ENCODE measurements at places on chromosomes 11 and 22.
A peak's percentile ranks its signal among the peaks of the same experiment; 100 is the strongest.

DNA sequence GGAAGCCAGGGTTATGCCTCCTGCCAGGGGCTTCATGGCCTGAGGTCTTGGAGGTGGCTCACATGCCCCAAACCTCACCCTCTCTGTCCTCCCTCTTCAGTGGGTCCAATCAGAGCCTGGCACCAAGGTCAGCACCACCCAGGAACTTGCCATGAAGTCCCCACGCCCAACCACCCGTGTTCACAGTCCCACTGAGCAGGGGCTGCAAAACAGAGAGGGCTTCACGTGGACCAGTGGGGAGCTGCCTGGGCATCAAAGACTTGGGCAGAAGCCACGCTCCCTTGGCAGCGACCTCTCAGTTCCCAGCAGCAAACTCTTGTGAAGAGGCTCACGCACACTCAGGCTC lies 425.8 kb upstream of the B3GAT1 start:
- DNase-seq, result no peak

DNA sequence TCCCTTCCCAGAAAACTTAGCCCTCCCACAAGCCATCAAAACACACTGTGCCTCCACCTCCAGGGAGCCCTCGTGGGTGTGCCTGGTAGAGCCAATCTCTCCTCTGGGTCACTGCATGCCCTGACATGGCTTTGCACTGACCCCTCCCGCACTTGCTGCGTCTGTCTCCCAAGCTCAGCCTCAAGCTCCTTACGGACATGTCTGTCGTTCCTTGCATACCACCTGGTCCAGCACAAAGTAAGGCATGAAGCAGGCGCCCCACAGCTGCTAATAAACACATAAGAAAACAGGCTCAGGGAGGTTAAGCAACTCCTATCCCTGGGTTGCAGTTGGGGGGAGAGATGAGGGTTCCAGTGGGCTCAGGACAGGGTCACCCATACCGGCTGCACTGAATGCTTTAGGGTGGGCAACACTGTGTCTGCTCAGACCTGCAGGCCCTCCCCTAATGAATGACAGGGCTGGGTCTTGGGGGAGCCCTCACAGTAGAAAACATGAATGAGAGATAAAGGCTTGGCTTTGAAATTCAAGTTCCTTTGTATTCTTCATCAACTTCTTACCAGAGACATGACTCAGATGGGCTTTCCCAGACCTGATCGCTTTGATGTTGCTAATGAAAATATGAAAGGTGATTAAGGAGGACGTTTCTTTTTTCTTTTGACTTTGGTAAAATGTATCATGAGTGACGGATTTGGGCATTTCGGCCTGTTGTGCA lies 38.0 kb downstream of the PHF21B start:
- no peak for DNase-seq

GRCh38 chr22:46563381-46564083 lies 26.1 kb upstream of the CELSR1 start:
- peak; percentile 61 for DNase-seq

GRCh38 chr22:39808081-39808480 lies 85.5 kb downstream of the ENTHD1 start:
- peak; percentile 15 for DNase-seq

- no peak for DNase-seq
Observed at GRCh38 chr22:43867839-43868635, 5.7 kb upstream of the SULT4A1 start.
